Hepatocyte (in vitro differentiated cells): ENCODE measurements at places on chromosomes 1 and 21. TPM values are rescaled to one million over a fixed set of nuclear protein-coding genes. Genes with fewer than 3 reads are reported as not detected.

DNA sequence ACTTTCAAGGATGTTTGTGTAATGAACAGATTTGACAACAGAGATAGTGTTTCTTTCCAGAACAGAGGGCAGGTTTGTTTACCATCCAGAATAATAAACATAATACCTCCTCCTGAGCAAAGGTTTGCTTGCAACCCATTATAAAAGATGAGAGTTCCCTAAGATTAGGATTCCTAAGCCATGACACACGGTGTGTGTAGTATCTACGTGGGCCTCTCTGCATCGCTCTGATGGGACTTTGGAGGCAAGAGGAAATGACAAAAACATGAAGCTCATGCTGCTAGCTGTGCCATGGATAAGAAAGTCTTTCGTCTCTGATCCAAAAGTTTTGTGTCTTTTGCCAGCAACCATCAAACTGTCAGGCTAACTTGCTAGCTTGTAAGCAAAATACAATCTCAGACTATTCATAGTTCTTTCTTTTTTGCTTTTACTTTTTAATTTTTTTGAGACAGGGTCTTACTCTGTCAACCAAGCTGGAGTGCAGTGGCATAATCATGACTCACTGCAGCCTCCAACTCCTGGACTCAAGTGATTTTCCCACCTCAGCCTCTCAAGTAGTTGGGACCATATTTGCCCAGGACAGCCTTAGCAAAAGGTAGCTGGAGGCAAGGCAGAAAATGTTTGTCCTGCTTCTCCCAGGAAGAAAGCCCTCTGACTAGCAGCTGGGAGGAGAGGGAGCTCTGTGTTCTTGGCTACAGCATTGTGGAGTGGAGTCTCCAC is 81.1 kb downstream of the LHX4 start:
- no peaks in the 10 kb centered on the region for H3K27me3 ChIP-seq
- no peaks in the 10 kb centered on the region for H3K36me3 ChIP-seq
- H3K4me3 ChIP-seq: no peak overlapping the region
- no peaks in the 10 kb centered on the region for H3K4me1 ChIP-seq
- peak; percentile 33 for DNase-seq

DNA sequence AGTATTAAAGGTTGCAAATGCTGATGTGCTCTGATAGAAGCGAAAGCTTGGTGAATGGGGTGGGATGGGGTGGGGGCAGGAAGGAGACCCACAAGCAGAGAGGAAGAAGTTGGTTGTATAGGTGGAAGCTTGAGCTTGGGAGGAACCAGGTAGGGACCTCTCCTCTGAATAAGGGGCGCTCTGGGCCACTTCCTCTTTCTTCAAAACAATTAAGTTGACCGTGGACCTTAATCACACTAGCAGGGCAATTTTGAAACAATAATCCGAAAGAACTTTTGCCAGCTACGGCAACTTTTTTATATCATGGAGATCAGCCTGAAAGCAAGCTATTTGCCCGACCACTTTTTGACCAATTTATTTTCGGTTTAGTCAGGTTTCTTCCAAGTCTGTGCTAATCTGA is 1.9 kb upstream of the DYRK1A start:
- peak overlapping the region; percentile 99 for H3K27ac ChIP-seq
- peaks cover 17% of the 10 kb centered on the region for H3K4me1 ChIP-seq
- no peak for DNase-seq
- no peak overlapping the region for H3K4me3 ChIP-seq
- no peaks in the 10 kb centered on the region for H3K27me3 ChIP-seq

DNA sequence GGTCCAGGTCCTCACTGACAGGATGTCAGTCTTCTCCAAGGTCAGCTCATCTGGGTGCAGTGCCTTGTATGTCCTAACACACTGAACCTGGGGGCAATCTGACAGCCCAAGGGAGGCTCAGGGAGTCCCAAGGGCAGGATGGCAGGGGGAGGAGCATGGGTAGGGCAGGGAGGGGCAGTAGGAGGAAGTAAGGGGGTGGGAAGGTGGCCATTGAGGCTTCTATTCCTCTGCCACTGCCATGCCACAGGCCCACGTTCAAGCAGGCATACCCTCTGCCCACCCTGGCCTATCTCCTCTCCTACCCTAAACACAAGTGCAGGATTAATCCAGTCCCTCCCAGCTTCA is 13.3 kb downstream of the ARHGEF19 start:
- no peak overlapping the region for H3K27ac ChIP-seq
- DNase-seq: no peak
- no peaks in the 10 kb centered on the region for H3K4me1 ChIP-seq
- no peak overlapping the region for H3K4me3 ChIP-seq

DNA sequence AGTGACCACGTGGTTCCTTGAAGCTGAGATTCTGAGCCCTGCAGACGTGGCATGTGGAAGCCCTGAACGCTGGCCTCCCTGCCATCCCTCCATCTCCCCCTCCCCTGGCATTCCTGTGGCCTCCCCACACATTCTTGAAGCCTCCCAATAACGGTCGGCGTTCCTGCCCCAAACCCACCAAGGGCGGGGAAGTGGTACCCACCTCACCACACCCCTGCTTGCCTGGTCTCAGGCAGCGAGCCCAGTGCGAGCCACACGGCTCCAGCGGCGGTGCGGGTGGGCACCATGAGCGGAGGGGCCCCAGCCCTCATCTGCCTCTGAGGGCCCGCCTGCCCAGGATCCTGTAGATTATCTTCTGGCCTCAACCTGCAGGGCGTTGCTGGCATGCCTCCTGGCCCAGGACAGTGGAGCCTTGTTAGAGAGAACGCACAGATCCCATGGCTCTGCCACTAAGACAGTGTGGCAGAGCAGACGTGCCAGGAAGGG is 20.6 kb upstream of the PRELP start:
- no peaks in the 10 kb centered on the region for H3K4me1 ChIP-seq
- no peak overlapping the region for H3K4me3 ChIP-seq
- H3K36me3 ChIP-seq: no peaks in the 10 kb centered on the region

DNA sequence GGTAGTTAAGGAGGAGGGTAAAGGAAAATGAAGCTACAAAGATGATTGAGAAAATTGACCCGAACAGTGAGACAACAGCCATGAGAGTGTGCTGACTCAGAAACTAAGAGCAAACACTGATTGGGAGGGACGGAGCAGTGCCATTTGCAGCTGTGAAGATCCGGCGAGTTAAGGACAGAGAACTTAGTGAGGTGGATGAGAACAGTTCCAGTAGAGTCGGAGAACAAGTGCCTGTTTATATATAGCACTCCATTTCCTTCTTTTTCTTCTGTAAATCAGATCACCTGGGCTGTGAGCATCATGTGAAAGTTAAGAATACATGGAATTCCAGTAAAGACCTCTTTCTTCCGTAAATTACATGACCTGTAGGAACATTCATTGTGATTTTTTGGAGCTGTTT is 145.7 kb downstream of the KCNK2 start:
- no peak overlapping the region for H3K27ac ChIP-seq
- H3K4me3 ChIP-seq: no peak overlapping the region
- H3K36me3 ChIP-seq: no peaks in the 10 kb centered on the region
- no peaks in the 10 kb centered on the region for H3K4me1 ChIP-seq
- no peaks in the 10 kb centered on the region for H3K27me3 ChIP-seq
- DNase-seq: no peak

DNA sequence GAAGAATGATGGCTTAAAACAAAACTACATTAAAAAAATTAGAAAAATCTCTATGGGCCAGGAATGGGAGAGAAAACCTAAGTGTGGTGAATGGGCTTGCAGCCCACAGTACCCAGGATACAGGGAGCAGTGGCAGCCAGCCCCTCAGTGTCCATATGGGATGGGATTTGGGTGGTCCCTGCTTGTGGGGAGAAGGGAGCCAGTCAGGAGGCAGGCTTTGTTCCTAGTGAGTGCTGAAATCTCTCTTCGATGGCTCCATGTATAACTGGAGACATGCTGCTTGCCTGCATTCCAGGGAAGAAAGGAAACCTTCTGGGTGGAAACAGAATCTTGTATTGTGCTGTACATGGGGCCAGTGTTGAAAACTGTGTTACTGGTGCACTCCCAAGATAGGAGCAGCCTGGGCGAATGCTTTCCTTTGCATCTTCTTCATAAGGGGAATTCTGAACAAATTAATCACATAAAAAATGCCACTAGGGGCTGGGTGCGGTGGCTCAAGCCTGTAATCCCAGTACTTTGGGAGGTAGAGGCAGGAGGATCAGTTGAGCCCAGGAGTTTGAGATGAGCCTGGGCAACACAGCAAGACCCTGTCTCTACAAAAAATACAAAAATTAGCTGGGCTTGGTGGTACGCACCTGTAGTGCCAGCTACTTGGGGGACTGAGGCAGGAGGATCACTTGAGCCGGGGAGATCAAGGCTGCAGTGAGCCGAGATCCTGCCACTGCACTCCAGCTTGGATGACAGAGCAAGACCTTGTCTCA is 36.0 kb downstream of the PTPRU start:
- H3K36me3 ChIP-seq: no peaks in the 10 kb centered on the region
- H3K4me1 ChIP-seq: peaks cover 23% of the 10 kb centered on the region
- peak overlapping the region; percentile 72 for H3K27ac ChIP-seq
- DNase-seq: peak; percentile 7
- H3K4me3 ChIP-seq: no peak overlapping the region
- H3K27me3 ChIP-seq: no peaks in the 10 kb centered on the region

DNA sequence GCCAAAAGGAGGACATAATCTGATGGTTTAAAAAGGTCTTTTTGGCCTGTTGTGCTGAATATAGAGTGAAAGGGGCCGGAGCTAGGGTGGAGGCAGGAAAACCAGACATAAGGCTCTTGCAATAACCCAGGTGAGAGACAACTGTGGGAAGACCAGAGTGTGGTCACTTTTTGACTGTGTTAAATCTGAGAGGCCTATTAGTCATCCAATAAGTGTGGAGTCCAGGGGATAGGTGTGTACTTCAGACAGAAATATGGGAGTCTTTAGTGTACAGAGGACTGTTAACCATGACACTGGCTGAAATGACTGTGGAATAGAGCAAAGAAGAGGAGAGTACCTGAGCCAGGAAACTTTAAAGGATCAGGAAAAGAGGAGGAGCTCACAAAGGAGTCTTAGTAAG is 89.3 kb downstream of the VAV3 start:
- H3K27me3 ChIP-seq: no peaks in the 10 kb centered on the region
- H3K27ac ChIP-seq: no peak overlapping the region
- H3K36me3 ChIP-seq: no peaks in the 10 kb centered on the region
- H3K4me1 ChIP-seq: peaks cover 3% of the 10 kb centered on the region
- DNase-seq: no peak

- H3K36me3 ChIP-seq: no peaks in the 10 kb centered on the region
- H3K27ac ChIP-seq: no peak overlapping the region
- no peaks in the 10 kb centered on the region for H3K27me3 ChIP-seq
- H3K4me1 ChIP-seq: no peaks in the 10 kb centered on the region
Measured at GRCh38 chr1:231317306-231318014, 20.2 kb downstream of the EXOC8 start.

- H3K27me3 ChIP-seq: no peaks in the 10 kb centered on the region
- no peak overlapping the region for H3K27ac ChIP-seq
- DNase-seq: no peak
- no peak overlapping the region for H3K4me3 ChIP-seq
- H3K4me1 ChIP-seq: no peaks in the 10 kb centered on the region
Measured at GRCh38 chr1:202834771-202835547, 24.2 kb downstream of the PCAT6 start.

DNA sequence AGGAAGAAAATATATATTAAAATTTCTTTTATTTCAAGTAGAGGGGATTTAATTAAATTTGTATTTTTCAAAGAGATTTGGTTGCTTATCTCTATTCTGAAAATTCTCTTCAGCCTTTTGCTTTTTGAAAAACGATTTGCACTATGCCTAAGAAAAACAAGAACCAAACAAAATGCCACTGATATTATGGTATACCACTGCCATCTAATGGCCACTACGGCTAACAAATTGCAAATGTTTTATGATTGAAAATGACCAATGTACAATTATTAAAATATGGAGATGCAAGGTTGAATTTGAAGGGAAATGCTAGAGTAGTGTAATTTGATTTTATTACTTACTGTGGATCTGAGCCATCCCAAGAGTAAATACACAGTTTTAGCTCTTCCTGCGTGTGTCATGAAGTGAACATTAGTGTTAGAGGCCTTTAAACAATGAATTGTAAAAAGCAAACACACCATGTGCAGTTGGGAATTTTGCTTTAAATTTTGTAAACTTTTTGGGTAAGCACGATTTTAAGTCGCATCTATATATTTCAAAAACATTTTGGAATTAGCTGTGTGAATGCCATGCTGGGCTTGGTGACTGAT is 137.4 kb upstream of the USP25 start:
- H3K36me3 ChIP-seq: no peaks in the 10 kb centered on the region
- H3K27ac ChIP-seq: no peak overlapping the region
- DNase-seq: peak; percentile 47
- H3K4me3 ChIP-seq: no peak overlapping the region
- no peaks in the 10 kb centered on the region for H3K27me3 ChIP-seq

- no peaks in the 10 kb centered on the region for H3K36me3 ChIP-seq
- no peaks in the 10 kb centered on the region for H3K27me3 ChIP-seq
- no peak overlapping the region for H3K4me3 ChIP-seq
- H3K27ac ChIP-seq: no peak overlapping the region
- H3K4me1 ChIP-seq: no peaks in the 10 kb centered on the region
Measured at GRCh38 chr1:54442185-54442584, 36.0 kb upstream of the SSBP3 start.

DNA sequence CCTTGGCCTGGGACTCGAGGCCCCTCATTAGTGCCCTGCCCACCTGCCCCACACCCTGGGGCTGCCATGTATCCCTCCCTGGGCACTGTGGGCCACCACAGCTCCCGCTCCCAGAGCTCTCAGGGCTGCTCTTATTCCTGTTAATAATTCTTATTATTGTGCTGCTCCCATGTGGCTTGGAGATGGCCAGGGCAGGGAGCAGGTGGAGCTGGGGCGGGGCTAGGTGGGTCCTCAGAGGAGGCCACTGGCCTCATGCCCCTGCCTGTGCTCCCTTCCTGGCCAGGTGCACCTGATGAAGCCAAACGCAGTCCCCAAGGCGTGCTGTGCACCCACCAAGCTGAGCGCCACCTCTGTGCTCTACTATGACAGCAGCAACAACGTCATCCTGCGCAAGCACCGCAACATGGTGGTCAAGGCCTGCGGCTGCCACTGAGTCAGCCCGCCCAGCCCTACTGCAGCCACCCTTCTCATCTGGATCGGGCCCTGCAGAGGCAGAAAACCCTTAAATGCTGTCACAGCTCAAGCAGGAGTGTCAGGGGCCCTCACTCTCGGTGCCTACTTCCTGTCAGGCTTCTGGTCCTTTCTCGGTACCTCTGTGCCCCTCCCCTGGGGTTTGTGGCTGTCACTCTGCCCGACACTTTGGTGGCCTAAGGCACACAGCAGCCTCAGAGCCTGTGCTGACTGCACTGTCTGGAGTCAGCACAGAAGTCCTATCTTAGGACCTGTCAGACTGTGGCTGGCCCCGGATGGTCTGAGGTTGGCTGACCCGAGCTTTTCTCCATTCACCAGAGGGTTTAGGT is 34.1 kb downstream of the BMP8A start:
- H3K4me3 ChIP-seq: no peak overlapping the region
- DNase-seq: no peak
- H3K4me1 ChIP-seq: no peaks in the 10 kb centered on the region
- H3K36me3 ChIP-seq: no peaks in the 10 kb centered on the region
- no peak overlapping the region for H3K27ac ChIP-seq

GRCh38 chr1:38084700-38085099 is 38.1 kb upstream of the POU3F1 start:
- H3K4me1 ChIP-seq: no peaks in the 10 kb centered on the region
- H3K27me3 ChIP-seq: no peaks in the 10 kb centered on the region
- no peak overlapping the region for H3K27ac ChIP-seq
- DNase-seq: no peak

- DNase-seq: no peak
- H3K4me1 ChIP-seq: no peaks in the 10 kb centered on the region
- H3K27ac ChIP-seq: no peak overlapping the region
- no peaks in the 10 kb centered on the region for H3K36me3 ChIP-seq
- no peaks in the 10 kb centered on the region for H3K27me3 ChIP-seq
Measured at GRCh38 chr1:121414905-121415304, 230.1 kb downstream of the SRGAP2C start.

The MCM3AP gene
- total RNA-seq: 52.5 and 64.8 TPM in 2 replicates

The C4BPA gene
- 17.2 and 23.5 TPM in 2 replicates for total RNA-seq

The PPIAL4G gene
- total RNA-seq: 0.07 TPM in 1 of 2 replicates, not detected in the other

The HAO2 gene
- 14.2 and 16.6 TPM in 2 replicates for total RNA-seq
